T-helper 2 cell (primary cell): ENCODE measurements at places on chromosomes 7 and 10.

DNA sequence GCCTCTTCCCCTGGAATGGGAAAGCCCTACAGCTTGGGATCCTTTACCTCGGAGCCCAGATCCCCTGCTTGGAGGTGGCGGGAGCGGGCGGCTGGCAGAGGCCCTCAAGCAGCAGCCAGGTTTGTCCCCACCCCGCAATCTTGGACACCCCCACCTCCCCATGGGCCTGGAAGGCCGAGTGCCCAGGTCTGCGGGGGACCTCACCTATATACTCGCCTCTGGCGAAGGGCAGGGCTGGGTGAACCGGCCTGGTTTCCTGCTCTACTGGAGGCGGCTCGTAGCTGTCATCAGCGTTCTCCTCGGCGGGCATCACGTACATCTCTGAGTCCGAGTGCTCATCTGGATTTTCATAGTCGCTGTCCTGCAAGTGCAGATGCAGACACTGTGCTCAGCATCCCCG is 44.2 kb downstream of the BLNK start:
- DNase-seq, result no peak

- no peak for DNase-seq
Measured at GRCh38 chr7:147033641-147034040, 917.0 kb downstream of the CNTNAP2 start.

DNA sequence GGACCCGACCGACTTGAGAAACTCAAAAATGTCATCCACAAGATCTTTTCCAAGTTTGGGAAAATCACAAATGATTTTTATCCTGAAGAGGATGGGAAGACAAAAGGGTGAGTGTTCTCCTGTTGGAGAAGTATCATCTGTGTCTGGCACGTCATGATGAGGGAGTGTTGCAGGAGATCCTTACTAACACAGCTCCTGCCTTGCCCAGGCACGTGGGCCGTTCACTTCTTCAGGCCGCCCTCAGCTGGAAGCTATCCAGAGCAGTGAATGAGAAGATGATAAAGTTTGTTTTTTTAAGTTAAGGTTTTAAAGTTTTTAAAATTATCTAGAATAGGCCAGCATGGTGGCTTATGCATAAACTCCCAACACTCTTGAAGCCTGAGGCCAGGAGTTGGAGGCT is 6.2 kb downstream of the EIF3B start:
- no peak for DNase-seq

- DNase-seq, result no peak
Measured at GRCh38 chr7:100358027-100358856, at the start of gene PILRB. Gene PILRB (plus strand): TSS chr7:100358117. CDS start chr7:100358303, 186 bp downstream.

DNA sequence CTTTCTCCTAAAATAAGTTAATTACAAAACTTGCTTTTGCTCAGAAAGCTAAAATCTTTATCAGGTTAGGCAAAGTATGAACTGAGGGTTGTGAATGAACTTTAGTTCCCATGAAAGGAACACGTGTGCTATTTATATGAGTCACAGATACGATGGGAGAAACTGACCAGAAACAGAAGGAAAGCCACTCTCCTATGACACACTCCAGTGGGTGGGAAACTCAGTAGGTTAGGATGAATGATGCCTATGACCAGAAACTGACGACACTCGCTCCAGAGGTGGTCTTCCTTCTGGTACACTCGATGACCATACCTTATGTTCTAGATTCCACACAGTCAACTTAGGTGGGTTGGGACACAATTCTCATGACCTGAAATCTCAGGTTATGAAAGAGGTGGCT is 215.7 kb upstream of the INHBA start:
- DNase-seq, result no peak

- no peak for DNase-seq
Measured at GRCh38 chr7:46175221-46175620, 254.1 kb upstream of the IGFBP3 start.

DNA sequence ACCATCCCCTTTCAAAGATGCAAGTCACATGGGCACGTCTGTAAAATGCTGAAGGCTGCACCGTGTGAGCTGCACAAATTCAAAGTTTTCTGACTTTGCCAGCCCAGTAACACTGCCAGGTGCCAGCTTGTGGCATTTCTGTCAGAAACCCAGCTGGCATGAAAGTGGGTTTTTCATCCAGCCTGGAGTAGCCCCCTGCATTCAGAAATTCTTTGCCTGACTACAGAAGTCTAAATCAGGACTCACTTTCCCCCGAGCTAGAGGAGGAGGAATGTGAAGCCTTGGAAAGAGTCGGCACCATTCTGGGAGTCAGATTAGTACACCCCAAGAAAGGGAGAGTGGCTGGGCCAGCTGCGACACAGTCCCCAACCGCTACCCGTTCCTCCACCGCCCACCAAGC is 56.7 kb upstream of the EN2 start:
- no peak for DNase-seq

- no peak for DNase-seq
Measured at GRCh38 chr7:140732416-140732815, 35.9 kb downstream of the NDUFB2 start.

DNA sequence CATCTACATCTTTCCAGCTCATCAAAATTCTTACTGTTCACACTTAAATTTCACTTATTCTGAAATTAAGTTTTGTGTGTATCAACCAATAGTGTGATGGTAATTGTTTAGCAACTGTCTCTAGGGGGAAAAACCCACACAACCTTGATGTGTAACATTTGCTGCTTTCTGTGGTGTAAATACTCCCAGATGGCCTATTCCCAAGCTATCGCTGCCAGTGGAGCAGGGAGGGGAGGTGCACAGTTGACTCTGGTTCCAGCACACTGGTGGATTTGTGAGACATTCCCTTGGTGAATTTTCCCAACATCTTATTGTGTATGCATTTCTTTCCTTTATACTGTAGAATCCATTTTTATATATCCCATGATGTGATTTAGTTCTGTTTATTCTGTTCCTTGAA is 275.9 kb upstream of the SHH start:
- DNase-seq, result no peak

GRCh38 chr7:44333911-44334733 is 8.7 kb upstream of the CAMK2B start:
- DNase-seq, result no peak

- no peak for DNase-seq
Measured at GRCh38 chr7:138125119-138125518, 48.9 kb downstream of the AKR1D1 start.

GRCh38 chr10:20776384-20777118 is 120.6 kb downstream of the NEBL start:
- DNase-seq, result no peak

DNA sequence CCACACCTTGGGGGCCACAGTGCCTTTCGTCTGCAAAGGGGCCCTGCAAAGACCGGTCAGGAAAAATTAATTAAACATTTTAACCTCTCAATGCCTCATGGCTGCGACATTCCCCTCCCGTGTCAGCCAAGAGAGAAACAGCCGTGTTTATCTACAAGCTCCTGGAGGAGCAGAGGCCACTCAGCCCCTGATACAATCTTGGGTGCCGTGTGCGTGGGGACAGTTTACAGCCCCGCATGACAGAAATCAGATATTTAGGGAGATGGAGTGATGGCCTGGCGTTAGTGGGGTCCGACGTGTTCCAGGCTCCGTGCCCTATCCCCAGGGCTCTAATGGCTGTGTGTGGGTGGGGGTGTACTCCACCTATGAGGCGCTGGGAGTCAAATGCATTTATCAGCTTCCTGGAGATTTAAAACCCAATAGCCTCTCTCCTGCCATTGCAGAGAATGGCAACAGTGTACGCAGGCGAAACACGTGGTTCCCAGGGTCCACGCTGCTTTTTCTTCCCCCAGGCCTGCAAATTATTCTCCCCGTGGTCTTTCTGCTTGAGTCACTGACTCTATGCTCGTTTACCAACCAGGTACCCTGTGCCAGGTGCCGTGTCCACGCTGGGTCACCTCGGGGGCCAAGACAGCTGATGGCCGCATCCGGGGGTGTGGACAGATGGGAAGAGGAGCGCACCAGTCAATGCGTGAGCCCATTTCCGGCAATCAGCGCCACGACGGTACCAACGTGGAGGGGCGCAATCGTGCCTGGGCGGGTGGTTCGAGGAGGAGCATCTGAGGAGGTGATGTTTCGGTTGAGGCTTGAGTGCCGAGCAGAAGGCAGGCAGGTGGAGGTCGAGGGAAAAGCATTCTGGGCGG is 26.6 kb upstream of the PSMG3 start:
- no peak for DNase-seq

DNA sequence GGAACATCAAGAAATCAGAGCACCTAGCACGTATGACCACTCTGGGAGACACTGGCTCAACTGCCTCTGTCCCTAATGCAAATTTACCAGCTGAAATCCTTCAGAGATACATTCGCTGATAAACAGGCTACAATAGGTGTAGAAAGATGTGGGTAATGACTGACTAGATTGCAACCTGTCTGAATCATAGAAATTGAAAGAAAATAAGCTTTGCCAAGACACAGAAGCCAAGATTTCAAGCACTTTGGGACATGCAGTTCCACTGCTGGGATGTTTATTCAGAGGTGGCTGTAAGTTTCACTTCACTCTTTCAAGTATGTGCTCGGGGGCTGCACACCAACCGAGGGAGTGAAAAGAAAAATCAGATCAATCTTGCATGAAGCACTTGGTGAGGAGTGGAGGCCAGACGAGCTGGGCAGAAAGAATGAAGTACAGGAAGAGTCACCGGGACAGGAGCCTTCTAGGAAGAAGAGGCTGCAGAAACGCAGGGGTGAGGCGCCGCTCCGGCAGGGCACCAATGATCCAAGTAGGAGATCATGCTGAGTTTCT is 276.7 kb downstream of the PARD3 start:
- DNase-seq, result no peak

DNA sequence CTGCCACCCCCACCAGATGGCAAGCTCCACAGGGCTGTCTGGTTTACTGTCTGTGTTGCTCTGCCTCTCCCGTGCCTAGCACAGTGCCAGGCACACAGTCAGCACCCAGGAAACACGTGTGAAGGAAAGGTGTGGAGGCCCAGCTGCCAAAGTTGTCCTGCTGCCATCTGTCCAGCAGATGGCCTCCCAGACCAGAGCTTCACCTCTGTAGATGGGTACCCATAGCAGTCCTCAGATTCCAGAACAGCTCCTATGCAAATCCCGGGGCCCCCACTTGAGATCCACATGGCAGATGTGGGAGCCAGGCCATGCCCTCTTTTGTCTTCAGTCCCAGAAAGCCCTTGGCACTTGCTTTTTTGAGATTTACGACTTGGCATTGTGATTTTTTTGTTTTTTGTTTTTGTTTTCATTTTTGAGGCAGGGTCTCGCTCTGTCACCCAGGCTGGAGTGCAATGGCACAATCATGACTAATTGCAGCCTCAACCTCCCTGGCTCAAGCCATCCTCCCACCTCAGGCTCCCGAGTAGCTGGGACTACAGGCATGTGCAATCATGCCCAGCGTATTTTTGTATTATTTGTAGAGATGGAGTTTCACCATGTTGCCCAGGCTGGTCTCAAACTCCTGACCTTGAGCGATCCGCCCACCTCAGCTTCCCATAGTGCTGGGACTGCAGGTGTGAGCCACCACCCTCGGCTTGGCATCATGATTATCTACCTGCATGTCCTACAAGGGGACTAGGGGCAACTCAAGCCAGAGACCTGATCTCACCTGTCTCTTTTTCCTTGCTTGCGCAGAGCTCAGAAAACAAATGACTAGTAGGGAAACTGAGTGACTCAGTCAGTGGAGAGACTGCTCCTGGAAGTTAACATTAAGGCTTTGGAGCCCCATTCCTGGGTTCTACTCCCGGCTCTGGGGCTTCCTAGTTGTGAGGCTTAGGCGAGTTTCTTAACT is 16.9 kb upstream of the PALD1 start:
- no peak for DNase-seq

GRCh38 chr7:1411414-1411813 is 47.9 kb downstream of the MICALL2 start:
- DNase-seq, result no peak

DNA sequence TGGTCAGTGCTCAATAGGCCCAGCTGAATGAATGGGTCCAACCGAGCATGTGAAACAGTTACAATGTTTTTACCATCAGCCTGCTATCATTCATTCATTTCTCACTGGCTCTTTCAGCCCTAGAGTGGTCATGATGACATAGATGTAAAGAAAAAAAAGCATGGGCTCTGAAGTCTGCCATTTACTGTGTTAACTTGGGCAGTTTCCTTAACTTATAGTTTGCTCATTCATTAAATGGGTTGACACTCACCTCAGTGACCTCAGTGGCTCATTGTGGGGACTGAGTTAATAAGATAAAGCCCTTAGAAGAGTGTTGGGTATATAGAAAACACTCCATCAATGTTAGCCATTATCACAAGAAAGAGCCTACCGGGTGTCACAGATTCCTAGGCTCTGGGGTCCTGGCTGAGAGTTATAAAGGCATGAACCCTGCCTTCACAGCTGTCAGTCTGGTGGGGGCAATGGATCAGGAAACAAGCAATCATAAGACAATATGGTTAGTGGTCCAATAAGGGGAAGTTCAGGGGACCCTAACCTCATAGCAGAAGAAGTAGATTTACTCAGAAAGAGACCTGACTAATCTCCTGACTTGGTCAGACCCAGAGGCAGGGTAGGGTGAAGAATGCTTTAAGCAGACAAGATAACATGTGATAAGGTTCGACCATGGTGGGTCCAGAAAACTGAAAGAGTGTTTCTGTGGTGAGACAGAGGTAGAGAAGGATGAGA is 29.7 kb upstream of the GPAM start:
- DNase-seq, result no peak

DNA sequence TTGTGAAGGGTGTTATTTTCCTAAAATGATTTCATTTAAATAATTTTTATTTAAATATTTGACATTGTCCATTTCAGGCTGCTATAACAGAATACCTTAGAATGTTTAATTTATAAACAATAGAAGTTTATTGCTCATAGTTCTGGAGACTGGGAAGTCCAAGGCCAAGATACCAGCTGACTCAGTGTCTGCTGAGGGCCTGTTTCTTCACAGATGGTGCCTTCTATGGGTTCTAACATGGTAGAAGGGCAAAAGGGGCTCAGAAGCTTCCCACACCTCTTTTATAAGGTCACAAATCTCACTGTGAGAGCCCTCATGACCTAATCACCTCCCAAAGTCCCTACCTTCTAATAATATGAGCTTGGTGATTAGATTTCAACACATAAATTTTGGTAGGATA is 50.7 kb downstream of the MTURN start:
- DNase-seq, result no peak

DNA sequence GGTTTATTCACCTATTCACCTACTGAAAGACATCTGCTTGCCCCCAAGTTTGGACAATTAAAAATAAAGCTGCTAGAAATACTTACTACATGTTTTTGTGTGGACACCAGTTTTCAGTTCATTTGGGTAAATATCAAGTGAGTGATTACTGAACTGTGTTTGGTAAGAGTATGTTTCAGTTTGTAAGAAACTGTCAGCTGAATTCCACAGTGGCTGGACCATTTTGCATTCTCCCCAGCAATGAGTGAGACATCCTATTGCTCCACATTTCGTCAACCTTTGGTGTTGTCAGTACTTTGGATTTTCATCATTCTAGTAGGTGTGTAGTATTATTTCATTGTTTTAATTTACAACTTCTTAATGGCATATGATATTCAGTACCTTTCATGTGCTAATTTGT is 17.4 kb upstream of the IKZF1 start:
- no peak for DNase-seq
